ENCODE measurements at places on chromosomes 5 and 9.

GRCh38 chr9:78213712-78214111 lies 22.2 kb upstream of the CEP78 start:
- DNase-seq = no peak

DNA sequence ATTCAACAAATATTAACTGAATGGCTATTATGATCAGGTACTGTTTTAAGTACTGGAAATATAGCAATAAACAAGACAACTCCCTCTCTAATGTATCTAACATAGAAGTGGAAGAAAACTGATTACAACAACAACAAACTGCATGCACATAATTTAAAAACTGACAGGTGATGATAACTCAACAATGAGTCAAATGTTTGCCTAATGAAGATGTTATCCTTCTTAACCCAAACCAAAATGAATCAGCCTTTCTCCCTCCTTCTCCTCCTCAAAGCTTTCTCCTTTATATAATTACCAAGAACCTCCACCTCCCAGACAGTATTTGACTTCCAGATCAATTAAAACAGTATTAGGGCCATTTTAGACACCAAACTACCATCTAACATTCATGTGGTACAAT lies 49.3 kb downstream of the RICTOR start:
- no peak for DNase-seq

- DNase-seq = no peak
Measured at GRCh38 chr9:87714819-87715218, 11.1 kb upstream of the CTSL start.

- DNase-seq = peak; percentile 65
Measured at GRCh38 chr5:155471027-155471426, 457.5 kb downstream of the KIF4B start.

- DNase-seq = no peak
Measured at GRCh38 chr5:74430631-74431289, 209.8 kb downstream of the ENC1 start.

DNA sequence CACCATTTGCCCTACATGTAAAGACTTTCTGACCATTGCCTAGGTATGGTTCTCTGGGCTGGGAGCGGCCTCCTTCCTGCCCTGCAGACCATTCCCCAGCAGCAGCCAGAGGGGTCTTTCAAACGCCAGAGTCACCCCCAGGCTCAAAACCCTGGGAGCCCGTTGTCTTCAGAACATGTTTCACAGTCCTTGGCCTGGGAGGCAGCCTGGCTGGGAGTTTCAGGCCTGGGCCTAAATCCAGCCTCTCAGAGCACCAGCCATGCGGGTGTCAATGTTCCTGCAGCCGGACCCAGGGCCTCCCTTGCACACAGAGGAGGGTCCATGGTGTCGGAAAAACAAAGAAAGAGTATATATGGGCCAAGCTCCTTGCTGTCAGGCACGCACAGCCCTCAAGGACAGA lies 145.2 kb upstream of the FOXD4L5 start:
- no peak for DNase-seq

- DNase-seq = no peak
Measured at GRCh38 chr5:61342071-61342501, 10.0 kb downstream of the ZSWIM6 start.

GRCh38 chr9:31027678-31028077 lies 1356.8 kb upstream of the ACO1 start:
- DNase-seq = no peak

GRCh38 chr5:10635257-10635866 lies 71.5 kb downstream of the ANKRD33B start:
- DNase-seq = no peak

GRCh38 chr5:58440901-58441460 lies 18.9 kb downstream of the PLK2 start:
- DNase-seq = no peak

DNA sequence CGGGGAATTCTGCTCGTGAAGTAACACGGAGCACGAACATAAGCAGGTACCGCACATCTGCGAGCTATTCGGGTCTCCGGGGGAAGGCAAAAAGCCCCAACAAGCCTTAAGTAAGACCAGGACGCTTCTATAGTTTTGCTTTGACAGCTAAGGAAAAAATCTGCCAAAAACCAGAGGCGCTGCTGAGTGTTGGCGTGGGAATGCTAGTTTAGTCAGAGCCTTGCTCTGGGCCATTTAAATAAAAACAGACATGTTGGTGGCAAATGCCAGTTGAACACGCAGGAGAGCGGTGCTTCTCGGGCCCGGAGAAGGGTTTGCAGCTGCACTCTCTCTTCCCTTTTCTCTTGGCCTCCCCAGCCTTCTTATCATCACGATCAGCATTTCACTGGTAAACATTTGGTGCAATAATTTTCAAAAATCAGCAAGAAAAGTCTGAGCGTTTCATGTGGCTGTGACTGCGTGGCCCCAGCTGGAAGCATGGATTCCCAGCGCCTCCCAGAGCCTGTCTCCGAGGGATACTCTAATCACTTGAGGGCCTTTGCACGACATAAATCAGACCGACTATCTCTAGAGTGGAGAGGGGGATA lies 6.4 kb upstream of the NOTCH1 start:
- DNase-seq = no peak

DNA sequence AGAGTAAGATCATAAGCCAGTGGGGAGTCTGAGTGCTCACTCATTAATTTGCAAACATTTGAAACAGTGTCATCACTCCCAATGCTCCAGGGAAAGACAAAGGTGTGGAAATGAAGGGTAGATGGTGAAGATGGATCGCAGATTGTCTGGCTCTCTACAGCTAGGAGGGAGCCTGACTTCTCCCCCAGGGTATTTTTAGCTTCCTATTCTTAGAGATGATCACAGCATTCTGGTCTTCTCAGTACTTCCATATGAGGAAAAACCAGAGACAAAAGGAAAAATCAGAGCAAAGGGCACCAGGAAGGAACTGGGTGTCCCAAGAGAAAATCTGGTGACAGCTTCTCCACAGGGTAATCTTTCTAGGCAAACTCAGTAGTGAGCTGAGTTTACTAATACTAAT lies 401.9 kb upstream of the GRIA1 start:
- DNase-seq = no peak

GRCh38 chr9:116020801-116021200 lies 132.8 kb upstream of the PAPPA start:
- no peak for DNase-seq

DNA sequence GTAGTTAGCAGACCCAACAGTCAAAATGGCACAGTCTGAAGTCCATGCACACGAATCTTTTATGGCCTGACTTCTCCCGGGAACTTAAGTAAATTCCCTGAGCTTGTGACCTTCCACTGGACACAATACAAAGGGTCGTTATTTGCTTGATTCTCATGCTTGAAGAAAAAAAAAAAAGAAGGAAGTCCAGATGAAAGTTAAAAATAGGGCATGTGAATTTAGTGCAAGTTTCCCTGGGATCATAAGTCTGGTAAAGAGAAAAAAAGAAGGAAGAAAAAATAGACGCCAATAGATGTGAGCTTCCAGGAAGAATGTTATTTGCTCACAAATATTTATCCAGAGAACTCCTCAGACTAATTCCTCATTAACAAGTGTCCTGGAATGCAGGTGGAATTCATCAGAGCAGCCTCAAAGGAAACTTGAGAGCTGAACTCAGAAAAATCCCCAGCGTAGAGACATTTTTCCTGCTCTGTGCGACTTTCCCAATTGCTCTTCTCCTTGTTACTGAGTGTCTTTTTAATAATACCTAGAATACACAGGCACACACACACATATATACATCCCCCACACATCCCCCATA lies 616.3 kb downstream of the EBF1 start:
- no peak for DNase-seq

GRCh38 chr5:69491838-69492390 lies 676 bp upstream of the OCLN start:
- no peak for DNase-seq

GRCh38 chr9:103894184-103894583 lies 199.9 kb upstream of the SMC2 start:
- no peak for DNase-seq

- DNase-seq = no peak
Measured at GRCh38 chr5:120818128-120818527, 354.0 kb downstream of the PRR16 start.

DNA sequence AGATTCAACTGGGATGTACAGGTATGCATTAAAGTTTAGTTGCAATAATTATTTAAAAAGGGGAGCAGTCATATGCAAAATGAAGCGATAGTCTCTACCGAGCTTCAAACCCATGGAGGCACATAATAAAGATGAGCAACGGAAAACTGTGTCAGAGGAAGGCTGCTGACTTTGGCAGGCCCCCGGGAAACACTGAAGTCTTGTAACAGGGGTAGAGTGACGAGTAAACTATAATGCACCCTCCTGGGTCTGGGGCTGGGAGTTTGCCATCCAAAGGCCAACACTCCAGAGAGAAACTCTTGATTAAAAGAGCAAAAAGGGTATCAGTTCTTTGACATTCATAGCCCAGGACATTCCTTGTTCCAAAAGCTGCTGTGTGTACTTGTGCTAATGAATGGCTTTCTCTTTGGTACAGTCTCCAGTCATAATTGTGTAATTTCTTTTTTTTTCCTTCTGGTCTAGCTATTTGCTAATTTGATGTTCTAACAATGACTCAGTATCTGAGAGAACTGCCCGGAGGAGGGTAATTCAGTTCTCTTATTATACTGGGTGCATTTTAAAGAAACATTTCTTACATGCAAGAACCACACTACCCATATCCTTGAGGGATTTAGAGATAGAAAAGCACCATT lies 59.2 kb downstream of the TNC start:
- no peak for DNase-seq

DNA sequence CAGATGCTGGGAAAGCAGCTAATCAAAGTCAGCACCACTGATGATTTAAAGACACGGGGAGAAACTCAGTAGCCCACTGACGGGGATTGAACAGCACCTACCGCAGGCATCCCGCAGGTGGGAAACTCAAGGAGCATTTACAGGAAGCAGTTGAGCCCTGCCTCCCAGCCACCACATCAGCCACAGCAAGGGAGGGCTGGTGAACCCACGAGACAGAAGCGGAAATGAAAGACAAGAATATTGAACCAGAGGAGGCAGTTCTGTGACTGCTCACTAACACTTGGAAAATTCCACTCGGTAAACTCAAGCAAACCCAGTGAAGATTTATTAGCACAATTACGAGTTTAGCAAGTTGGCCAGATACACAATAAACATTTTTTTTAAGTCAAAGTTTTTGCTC lies 10.6 kb upstream of the FAM163B start:
- peak; percentile 53 for DNase-seq

- no peak for DNase-seq
Measured at GRCh38 chr5:40480392-40480791, 199.3 kb upstream of the PTGER4 start.

- no peak for DNase-seq
Measured at GRCh38 chr5:154653418-154653763, 101.8 kb upstream of the LARP1 start.

- no peak for DNase-seq
Measured at GRCh38 chr9:124351672-124352468, 63.4 kb downstream of the PSMB7 start.

DNA sequence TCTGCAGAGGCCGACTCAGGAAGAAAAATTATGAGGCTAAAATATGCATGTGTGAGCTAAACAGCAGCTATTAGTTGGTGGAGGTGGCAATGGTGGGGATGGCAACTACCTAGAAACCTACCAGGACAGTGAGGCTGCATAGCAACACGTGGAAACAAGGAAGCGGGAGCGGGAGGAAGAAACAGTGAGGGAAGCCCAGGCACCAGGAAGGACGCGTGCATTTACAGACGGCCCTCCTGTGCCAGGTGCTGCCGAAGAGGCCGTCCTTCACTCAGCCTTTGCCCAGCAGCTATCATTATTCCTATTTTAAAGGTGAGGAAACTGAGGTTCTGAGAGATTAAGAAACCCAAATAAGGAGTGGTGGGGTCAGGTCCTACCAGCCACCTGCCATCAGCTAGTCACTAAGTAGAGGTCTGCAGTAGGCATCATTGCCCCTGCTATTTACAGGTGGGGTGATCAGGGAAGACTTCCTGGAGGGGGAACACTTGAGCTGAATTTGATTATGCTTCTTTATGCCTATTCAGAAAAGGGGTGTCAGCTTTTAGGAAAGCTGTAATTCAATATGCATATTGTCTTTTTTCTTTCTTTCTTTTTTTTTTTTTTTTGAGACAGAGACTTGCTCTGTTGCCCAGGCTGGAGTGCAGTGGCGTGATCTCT lies 125.3 kb downstream of the CRB2 start:
- no peak for DNase-seq

DNA sequence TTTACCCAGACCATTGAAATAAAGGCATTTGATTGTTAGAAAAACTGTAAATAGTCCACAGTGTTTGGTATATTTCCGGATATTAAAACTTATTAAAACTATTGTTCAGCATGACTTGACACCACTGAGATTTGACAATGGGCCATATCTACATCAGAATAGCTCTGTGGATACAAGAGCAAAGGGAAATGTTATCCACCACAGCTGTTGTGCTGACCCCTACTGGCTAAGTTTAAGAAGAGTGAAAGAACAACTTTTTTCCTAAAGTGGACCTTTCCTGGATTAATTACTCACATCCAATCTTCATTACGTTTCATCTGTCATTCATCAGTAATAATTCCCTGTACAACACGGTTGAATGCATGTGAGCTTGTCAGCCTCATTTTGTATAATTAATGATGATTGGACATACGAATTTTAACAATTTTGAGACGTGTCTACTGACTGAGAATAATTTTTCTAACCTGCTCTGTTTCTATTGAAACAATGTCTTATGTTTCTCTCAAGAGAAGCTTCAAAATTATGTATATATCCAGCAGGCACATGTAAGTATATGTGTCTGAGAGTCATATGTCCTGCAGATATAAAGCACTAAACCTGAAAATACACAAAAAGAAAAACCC lies 1952.6 kb downstream of the MAT2B start:
- peak; percentile 4 for DNase-seq

GRCh38 chr9:124296796-124297550 lies 39.2 kb downstream of the NEK6 start:
- DNase-seq = no peak

GRCh38 chr5:174725991-174726601 lies 1.7 kb downstream of the MSX2 start:
- DNase-seq = no peak

GRCh38 chr5:151101746-151102145 lies 20.9 kb upstream of the TNIP1 start:
- DNase-seq = no peak

DNA sequence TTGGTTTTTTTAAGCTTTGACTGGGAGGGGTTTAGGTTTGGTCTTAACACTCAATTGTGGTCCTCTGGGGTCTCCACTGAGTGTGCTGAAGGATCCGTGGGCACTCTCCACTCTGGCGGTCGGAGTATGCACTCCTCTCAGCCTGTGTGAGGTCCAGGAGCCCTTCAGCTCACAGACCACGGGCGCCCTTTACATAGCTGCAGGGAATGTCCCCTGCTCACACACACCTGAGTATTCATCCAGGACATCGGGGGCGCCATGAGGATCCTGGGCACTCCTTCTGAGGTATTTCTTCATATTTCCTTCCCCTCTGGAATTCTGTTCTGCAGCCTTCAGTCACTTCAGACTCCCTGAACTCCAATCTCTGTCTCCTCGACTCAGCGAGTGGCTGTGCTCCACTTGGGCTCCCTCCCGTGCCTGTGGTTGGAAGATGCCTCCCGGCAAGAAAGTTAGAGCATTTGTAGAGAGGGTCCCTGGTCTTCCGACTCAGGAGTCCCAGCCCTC lies 12.5 kb downstream of the TRIP13 start:
- no peak for DNase-seq
